ENCODE measurements at places on chromosomes 2 and 18.
A peak's percentile ranks its signal among the peaks of the same experiment; 100 is the strongest.

DNA sequence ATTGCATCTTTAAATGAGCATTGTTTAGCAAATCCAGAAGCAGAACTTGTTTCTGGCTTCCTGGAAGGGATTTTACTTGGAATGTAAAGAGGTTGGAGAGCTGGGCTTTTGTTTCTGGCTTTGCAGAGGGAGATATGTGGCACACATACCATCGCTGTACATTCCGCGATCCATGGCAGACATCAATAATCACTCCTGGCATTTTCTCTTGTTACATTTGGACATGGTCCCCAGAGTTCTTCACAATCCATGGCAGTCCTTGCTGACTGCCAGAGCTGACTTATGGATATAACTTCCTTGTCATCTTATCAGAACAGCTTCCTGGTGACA is 445.6 kb upstream of the SPRED2 start:
- no peak for DNase-seq

GRCh38 chr2:168521053-168521741 is 65.1 kb downstream of the CERS6 start:
- no peak for DNase-seq

DNA sequence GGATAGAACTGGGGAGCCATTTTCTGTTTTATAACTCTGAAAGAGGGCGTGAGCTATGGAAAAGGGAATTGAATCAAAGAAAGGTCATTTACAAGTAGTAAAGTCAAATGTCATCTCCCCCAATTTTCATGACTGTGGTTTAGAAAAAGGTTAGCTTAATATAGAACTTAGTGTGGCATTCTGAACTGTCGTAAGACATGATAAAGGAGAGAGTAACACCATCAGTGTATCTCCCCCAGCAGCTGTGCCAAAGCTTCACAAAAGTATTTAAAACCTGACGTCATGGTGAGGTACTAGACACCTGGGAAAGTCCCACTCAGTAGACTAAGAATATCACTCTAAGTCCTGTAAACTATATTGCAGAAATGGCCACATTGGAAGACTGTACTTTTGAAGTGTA is 5.8 kb upstream of the IKZF2 start:
- DNase-seq: no peak

DNA sequence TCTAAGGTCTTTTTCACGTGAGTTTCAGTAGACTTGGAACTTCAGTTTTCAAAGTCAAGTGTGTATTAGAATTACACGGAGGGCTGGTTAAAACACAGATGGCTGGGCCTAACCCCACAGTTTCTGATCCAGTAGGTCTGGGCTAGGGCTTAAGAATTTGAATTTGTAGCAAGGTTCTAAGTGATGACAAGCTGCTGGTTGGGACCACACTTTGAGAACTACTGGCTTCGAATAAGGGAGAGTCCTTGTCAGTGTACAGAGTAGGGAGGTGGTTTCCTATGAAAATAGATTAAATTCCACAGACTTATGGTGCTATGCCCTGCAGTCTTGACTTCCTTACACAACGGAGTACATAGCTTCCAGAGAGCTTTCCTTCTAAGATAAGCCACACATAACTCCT is 4.5 kb downstream of the RHOB start:
- DNase-seq: no peak

DNA sequence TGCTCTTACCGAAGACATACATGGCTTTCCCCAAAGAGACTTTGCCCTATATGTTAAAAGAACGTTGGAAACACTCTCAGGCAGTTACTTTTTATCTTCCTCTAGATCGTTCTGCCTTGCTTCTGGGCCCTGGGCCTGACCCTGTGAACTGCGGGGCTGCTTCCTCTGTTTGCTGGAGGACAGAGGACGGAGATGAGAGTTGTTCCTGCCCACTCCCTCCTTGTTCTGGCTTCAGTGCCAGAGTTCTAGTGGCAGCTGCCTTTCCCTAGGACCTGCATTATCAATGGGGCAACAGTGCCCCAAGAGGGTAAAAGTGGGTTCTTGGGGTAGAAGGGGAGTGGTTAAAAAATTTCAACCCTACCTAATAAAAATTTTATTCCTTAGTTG is 6.5 kb upstream of the FN1 start:
- DNase-seq: no peak

DNA sequence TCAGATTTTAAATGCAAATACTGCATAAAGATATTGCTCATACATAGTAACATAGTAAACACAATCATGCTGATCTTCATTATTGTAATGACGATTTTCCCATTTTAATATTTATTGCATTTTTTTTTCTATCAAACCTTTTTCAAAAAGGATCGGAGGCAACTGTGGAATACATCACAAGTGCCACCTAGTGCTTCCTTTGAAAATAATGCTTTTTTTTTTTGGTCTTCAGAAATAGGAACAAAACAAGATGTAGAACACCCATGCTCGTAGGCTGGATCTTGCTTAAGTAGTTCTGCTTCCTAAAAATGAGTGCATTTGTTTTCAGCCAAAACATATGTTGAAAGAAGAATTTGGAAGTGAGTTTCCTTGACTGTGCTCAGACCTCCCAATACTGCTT is 35.7 kb upstream of the GPR155 start:
- no peak for DNase-seq

DNA sequence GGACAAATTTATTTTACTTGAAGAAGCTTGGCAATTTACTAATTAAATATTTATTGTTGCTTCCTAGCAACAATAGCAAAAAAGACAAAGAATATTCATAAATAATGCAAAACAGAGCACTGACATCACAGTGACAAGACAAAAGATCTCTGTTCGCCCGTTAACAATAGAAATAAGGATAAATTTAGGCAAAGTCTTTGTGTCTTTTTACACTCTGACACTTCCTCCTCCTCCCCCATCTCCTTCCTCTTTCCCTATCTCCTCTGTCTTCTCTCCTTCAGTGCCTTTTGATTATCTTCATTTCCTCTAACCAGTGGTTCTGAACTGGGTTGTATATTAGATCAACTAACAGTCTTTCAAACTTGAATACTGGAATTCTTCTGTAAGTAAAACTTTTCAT is 808.4 kb downstream of the ERBB4 start:
- no peak for DNase-seq

DNA sequence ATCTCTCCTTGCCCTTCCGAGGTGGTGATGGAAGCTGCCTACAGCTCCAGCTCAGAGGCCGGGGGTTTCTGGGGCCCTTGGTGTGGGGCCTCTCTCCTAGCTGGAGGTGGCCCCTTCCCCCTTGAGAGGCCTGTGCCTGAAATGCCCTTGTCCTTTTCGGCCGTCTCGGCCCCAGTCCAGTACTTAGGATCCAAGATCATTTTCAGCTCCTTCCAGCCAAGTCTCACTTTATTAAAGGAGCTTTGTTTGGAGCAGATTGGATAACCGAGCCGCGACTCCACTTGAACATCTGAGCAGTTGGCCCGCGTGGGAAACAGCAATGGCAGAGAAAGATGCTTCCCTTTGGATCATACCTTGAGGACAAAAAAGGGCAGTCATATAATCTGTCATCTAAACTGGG is 125.0 kb downstream of the NEDD4L start:
- no peak for DNase-seq

DNA sequence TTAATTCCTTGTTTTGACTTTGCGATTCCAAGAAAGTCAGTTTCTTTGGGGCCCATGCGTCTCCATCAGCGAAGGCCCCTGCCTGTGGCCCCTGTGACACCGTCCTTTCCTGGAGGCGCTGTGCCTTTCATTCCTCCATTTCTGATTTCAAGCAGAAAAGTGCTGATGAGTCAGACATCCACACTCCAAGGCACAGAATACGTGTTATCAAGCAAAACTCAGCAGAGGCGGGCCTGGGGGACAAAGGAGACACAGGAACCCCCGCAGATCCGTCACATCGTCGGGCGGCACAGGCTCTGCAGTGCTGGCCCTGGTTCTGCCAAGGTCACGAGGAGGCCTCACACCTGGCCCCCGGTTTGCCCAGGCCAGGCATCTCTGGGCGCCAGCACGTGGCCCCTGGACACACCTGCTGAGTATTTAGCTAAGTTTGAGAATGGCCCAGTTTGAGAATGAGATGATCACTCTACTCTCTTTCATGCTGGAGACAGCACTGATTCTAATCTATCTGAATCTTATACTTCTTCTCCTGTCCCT is 7.2 kb upstream of the SALL3 start:
- no peak for DNase-seq

GRCh38 chr2:118013221-118013723 is 598 bp downstream of the CCDC93 start:
- peak; percentile 16 for DNase-seq

DNA sequence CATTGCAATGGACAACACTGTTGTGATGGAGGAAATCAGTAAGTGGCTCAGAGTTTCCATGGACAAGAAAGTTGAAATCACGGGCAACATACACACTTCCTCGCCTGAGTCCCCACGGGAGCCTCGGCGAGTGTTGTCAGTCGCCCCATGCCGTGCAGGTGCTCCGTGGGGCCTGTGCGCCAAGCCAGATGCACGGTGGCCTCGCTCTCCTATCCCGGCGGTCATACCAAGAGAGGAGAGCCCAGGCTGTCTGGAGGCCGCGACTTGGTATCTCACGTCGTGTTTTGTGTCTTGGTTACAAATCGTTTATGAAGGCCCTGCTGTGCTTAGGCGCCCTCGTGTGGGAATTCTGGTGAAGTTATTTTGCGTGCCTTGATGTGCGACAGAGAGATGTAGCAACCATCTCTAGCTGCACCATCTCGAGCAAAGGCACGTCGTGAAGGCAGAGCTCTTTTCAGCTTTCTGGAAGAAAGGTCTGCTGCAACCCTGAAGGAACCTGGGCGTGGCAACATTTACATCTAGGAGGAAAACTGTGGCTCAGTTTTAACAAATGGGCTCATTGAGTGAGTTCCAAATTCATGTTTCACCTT is 21.8 kb downstream of the ATG4B start:
- peak; percentile 14 for DNase-seq
